ENCODE measurements at places on chromosomes 3 and 15. TPM values are rescaled to one million over a fixed set of nuclear protein-coding genes. Genes with fewer than 3 reads are reported as not detected.

GCSAM gene
- total RNA-seq, result 0.57 TPM

SLC22A14 gene
- not detected for total RNA-seq

ZBED2 gene
- total RNA-seq, result 4.2 TPM

VWA5B2 gene
- not detected for total RNA-seq

TM6SF1 gene
- 0.45 TPM for total RNA-seq

EAF1 gene
- 19.5 TPM for total RNA-seq

CDCP1 gene
- total RNA-seq, result 95.4 TPM

IREB2 gene
- total RNA-seq, result 35.3 TPM

SPINT1 gene
- total RNA-seq, result 168 TPM

IL12A gene
- 27.0 TPM for total RNA-seq

CYP1A1 gene
- total RNA-seq, result 0.18 TPM

ZMYND10 gene
- total RNA-seq, result 1.1 TPM

PPIP5K1 gene
- 21.4 TPM for total RNA-seq

PTX3 gene
- not detected for total RNA-seq

Measured in esophagus squamous epithelium (tissue), 5 donors.